Activated naive CD4-positive, alpha-beta T cell treated with anti-CD3 and anti-CD28 coated beads for 36 hours (primary cell): ENCODE measurements at places on chromosomes 6 and 20. TPM values are rescaled to one million over a fixed set of nuclear protein-coding genes. Genes with fewer than 3 reads are reported as not detected.

Gene RIPPLY2
- not detected for total RNA-seq

Gene TSHZ2
- 34.1 TPM for total RNA-seq

- DNase-seq: no peak
Observed at GRCh38 chr20:39040116-39040515, 78.0 kb downstream of the DHX35 start.

DNA sequence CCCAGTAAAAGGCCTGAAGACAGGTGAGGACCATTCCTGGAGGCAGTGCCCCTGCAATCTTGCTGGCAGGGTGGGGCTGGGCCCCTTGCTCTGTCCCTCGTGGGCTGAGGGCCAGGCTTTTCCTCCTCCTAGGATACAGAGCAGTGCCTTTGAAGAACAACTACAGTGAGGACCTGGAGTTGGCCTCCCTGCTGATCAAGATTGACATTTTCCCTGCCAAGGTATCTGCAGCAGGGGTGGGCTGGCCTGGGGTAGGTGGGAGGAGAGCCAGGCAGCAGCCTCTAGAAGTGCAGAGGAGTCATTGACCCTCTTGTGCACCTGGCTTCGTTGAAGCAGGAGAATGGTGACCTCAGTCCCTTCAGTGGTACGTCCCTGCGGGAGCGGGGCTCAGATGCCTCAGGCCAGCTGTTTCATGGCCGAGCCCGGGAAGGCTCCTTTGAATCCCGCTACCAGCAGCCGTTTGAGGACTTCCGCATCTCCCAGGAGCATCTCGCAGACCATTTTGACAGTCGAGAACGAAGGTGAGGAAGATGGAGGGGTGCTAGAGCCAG lies 36.5 kb downstream of the PLCG1 start:
- DNase-seq: peak; percentile 1

Gene EGFL8
- 9.5 TPM for total RNA-seq

DNA sequence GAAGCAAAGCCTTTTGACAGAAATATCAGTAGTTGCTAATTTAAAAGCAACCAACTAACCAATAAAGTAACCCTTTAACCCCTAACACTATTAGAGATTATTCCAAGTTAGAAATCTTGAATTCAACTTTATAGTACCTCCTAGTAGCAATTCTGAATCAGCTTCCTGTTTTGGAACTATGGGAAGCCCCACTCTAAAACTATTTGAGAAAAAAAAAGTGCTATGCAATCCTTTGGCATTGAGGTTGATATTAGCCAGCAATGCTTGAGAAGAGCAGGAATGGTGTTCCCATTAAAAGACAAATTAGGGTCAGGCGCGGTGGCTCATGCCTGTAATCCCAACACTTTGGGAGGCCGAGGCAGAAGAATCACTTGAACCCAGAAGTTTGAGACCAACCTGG lies 306.2 kb upstream of the ZFP64 start:
- DNase-seq: no peak

Gene MYT1
- 0.05 TPM for total RNA-seq

Gene TGM3
- not detected for total RNA-seq
